Neuronal stem cell (in vitro differentiated cells): ENCODE measurements at places on chromosomes 5 and 9.
A peak's percentile ranks its signal among the peaks of the same experiment; 100 is the strongest.

GRCh38 chr5:178993236-178993765 is 1.8 kb downstream of the GRM6 start:
- DNase-seq, result no peak

DNA sequence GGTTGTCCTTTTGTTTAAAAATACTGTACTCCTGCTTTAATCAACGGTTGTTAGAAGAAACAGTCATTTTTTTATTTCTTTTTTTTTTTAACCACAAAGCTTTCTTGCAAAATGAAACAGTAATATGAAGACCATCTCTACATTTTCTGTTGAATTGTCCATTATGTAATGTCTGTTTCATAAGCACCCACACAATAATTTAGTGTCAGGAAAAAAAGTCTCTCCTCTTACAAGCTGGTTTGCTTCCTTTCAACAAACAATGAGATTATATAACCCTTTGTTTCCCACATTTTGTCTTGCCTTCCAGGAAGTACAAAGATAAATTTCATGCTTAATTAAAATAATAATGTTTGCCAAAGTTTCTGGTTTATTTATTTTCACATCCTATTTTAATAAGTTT is 16.7 kb downstream of the CTNNAL1 start:
- DNase-seq, result no peak

GRCh38 chr5:172973931-172974330 is 9.6 kb upstream of the ATP6V0E1 start:
- no peak for DNase-seq

DNA sequence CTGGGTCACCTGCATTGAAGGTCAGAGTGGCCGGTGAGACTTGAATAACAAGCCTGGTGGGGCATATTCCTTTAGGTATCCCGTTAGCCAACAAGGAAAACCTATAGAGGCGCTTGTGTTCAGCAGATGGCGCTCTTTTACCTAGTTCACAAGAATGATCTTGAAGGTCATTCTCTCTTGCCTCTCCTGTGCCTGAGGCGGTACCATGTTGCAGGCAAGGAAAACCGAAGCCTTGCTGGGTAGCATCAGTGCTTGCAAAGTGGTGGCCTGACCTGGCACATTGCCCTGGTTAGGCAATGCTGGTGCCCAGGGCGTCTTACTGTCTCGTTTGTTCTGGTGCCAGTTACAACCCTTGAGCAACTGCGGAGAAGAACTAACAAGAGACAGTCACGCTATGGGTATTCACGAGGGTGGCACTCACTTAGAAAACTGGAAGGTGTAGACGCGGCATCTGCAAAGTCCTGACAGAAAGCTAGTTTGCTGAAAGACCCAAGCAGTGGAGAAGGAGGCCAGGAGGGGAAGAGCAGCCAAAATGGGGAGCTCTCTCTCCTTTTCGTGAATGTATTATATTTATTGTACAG is 56.7 kb downstream of the AOPEP start:
- DNase-seq, result peak; percentile 58
